Effector CD8-positive, alpha-beta T cell (primary cell): ENCODE measurements at places on chromosomes 5 and 9.

DNA sequence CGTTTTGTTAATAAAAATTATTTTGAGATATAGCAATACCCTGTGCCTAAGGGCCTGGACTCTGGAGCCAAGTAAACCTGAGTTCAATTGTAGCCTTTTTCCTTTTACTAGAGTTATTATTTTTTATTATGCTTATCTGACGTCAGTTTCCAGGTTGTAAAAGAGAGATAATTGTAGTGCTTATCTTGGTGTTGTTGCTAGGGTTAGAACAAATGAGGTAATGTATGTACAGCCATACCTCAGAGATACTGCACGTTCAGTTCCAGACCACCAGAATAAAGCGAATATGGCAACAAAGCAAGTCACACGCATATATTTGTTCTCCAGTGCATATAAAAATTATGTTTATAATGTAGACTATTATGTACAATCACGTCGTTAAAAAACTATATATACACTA, 215.0 kb downstream of the VPS13A start:
- DNase-seq, result no peak

DNA sequence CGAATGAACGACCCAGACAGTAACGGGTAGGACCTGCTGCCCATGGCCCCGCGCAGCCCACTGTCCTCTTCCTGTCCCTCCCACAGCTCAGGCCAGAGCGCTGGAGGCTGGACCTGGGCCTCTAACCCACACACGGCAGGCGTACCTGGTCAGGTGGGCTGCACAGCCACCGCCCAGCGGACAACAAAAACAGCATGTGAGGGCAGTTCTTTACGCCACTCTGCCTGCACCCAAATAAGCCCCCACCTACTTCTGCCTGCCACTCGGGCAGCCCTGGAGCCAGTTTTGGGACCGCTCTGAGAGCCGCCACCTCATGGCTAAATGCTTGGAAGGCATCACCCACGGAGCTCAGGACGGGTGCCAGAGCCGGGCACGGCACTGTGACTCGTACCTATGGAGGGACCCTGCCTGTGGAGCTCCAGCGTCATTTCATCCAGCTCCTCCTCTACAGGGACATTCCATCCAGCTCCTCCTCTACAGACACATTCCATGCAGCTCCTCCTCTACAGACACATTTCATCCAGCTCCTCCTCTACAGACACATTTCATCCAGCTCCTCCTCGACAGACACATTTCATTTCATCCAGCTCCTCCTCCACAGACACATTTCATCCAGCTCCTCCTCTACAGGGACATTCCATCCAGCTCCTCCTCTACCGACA, 18.9 kb downstream of the CLPTM1L start:
- DNase-seq, result no peak

GRCh38 chr5:123450640-123451039, 27.4 kb upstream of the CEP120 start:
- DNase-seq, result no peak

DNA sequence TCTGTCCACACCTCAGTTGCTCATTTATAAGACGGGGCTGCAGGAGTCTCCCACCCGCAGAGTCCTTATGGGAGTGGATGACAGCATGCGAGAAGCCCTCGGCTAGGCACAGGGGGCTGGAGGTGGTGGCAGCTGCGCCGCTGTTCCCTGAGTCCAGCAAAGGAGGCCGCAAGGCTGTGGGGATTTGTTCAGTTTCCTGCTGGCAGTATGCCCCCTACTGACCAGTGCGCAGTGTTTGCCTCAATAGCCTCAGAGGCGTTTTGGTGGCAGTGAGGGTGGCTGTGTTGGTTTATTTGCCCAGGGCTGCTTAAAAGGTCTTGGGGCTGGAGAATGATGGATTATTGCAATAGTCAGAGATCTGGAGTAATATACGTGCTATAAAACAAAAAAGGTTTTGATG, 176.3 kb upstream of the OTULINL start:
- DNase-seq, result no peak

- no peak for DNase-seq
These were observed 185.0 kb downstream of the DAB2IP start for GRCh38 chr9:121836366-121836885.

DNA sequence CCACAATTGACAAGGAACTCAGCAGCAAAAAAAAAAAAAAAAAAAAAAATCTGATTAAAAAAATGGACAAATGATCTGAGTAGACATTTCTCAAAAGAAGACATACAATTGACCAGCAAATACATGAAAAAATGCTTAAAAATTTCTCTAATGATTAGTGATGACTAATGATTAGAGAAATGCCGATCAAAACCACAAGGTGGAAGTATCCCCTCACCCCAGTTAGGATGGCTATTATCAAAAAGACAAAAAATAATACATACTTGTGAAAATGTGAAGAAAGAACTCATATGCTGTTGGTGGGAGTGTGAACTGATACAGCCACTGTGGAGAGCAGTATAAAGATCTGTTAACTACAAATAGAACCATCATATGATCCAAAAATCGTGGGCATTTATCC, 245.3 kb downstream of the OSTF1 start:
- DNase-seq, result no peak

- DNase-seq, result no peak
These were observed 83.2 kb upstream of the NUDT12 start for GRCh38 chr5:103645816-103646215.

DNA sequence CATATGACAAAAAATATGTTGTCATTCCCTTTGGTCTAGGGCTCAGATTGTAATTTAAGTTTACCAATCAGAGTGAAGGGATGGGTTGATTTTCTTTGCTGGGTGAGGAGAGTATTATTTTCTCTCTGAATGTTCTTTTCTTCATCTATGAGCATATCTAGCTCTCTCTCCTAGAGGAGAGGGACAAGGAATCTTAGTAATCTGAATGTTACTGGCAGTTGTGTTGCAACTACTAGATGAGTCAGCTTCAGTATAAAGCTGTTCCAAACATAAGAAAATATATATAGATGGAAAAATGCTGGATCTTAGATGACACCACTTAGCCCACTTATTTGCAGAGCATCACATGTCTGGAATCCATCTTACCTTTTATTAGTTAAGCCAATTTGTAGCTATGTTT, 259.3 kb downstream of the TUSC1 start:
- no peak for DNase-seq

DNA sequence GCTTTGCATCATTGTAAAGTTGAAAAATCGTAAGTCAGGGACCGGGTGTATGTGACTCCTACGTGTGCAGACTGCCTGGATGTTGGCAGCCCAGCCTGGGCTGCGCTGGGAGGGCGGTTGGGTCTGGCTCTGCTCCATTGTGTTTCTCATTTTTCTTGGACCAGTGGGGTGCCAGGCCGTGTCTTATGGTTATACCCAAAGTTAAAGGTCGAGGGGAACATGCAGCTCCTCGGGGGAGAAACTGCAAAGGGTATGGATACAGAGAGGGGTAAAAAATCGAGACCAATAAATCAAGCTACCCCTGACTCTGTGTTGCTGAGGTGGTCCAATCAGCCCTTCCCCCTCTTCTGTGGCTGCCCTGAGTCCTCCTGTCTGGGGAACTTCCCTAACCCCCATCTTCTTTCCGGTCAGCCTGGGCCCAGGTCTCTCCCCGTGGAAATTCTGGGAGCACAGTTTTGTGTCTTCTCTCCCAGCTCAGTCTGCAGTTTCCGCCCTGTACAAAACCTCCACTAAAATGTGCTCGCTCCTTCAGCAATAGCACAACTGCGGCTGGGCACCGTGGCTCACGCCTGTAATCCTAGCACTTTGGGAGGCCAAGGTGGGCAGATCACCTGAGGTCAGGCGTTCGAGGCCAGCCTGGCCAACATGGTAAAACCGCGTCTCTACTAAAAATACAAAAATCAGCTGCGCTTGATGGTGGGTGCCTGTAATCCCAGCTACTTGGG, 34.1 kb upstream of the UNC5A start:
- DNase-seq, result no peak
